Glutamatergic neuron (in vitro differentiated cells): ENCODE measurements at places on chromosomes 6 and 20. TPM values are rescaled to one million over a fixed set of nuclear protein-coding genes. Genes with fewer than 3 reads are reported as not detected.

The EEF1A2 gene
- total RNA-seq, result 55.3 TPM

GRCh38 chr6:124747349-124747748, 214.9 kb upstream of the RNF217 start:
- DNase-seq, result no peak

The SAMD3 gene
- total RNA-seq, result 1.6 TPM

GRCh38 chr20:5171064-5171789, 44.4 kb downstream of the CDS2 start:
- peak; percentile 40 for DNase-seq

DNA sequence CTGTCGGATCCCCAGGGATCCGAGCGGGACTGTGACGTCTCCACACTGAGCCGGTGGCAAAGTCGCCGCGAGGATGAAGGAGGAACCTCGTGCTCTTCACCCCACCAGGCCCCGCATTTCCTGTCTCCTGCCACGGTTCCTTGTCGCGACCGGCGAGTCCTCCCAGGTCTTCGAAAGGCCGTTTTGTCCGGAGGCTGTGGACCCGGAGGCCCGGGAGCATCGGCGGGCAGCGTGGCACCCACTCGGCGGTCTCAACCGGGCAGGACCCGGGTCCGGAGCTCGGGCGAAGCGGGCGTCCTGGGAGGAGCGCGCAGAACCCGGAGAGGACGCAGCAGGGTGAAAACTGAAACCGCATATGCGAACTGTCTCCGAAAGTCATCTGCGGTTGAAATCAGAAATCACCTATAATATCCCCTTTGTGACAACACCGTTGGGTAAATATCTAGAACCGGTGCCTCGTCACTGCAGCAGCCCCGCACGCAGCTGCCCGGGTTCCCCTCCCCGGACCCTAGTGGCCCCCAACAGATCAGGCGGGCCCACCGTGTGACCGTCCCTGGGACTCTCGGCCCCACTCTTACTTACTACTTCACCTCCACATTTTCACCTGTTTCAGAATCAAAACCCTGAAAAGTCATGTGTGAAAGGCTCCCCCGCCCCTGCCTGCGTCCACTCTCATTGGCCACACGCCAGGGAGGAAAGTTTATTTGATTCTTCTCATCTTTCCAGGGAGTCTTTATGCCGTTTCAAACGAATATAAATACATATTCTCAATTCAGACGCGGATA, 3.1 kb upstream of the ULBP2 start:
- DNase-seq, result no peak

DNA sequence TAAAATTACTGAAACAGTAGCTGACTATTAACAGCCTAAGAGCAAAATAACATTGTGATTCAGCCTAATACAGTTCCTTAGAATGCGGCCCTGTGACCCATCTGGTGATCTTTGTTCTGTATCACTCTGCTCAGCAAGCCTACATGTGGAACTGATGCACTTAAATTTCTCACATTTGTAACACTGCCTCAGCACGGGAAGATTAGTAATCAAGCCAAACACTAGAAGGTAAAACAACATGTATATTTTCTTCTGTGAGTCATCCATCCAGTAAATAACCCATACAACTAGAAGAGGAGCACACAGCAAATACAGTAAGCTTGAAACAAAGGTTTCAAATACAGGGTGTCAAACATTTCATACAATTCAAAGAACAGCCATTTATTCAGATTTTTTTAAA, 189.7 kb upstream of the NOX3 start:
- DNase-seq, result no peak

DNA sequence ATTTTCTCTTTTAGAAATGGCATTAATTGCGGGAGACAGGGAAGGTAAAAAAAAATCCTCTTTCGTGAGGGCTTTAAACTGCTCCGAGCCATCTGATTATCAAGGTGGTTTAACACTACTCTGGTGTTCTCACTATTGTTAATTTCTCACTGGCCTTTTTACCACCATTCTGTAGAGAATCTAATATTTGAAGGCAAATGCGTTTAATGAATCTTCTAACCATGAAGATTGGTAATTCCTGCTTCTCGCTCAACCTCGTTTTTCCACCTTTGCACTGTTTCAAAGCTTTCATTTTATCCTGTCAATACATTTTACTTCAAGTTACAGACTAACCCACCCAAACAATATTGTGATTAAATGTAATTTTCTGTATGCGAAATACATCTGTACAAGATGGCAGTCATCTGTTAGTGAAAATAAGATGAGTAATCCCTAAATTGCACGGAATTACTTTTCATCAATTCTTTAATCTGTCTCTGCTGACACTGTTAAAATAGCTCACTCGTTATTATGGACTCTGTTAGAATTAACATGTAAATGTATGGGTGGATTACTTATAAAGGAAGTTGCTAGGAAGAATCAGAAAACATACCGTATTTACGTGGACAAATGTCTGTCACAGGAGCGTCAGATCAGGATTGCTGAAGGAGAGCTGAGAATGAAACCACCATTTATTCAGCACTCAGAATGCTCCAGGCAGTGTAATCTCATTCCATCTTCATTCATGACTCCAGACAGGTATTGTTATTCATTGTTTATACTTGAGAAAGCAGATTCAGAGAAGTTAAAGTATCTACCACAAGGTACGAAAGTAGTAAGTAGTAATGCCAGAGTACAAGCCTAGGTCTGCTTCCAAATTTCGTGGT, 1.1 kb upstream of the LCA5 start:
- DNase-seq, result no peak

The GRM1 gene
- total RNA-seq, result 0.17 TPM

DNA sequence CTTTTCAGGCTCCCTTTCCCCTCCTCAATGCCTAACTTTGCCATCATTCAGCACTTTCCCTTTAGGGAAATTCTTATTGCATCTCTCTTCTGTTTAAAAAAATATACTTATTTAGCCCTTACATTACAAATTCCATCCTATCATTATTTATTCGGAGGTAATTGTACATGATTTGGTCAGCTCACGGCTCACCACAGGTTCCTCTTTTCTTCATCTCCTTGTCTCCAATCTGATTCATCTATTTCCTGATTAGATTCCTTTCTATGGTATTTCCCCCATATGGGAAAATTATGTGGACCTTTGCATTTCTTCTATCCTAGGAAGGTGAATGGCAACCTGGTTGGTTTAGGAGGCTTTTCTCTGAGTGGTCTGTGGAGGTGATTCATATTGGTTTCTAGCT, 12.9 kb upstream of the EMILIN3 start:
- no peak for DNase-seq

DNA sequence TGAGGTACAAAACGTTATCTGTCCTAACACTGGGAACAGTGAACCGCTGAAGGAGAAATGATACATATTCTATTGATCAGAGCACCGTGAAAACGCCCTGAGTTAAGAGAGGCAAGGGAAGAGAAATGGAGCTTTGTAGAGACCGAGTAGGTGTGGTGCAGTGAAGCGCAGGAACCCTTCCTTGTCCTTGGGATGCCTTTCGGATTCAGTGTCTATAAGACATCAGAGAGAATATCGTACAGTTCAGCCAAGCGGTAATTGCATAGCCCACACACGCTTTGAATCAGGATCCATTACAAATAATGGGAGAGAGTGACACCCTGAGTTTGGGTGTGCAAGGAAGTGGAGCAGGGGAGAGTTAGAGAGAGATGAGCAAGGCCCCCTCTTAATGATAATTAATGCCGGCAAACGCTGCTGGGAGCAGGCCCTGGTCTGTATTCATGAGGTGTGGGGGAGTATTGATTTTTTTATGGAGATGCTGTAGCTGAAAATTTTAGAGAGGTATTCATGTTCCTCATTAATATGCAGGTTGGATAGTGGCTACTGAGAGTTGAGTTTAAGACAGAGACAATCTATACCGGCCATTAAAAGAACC, 20.7 kb downstream of the NOX3 start:
- no peak for DNase-seq

DNA sequence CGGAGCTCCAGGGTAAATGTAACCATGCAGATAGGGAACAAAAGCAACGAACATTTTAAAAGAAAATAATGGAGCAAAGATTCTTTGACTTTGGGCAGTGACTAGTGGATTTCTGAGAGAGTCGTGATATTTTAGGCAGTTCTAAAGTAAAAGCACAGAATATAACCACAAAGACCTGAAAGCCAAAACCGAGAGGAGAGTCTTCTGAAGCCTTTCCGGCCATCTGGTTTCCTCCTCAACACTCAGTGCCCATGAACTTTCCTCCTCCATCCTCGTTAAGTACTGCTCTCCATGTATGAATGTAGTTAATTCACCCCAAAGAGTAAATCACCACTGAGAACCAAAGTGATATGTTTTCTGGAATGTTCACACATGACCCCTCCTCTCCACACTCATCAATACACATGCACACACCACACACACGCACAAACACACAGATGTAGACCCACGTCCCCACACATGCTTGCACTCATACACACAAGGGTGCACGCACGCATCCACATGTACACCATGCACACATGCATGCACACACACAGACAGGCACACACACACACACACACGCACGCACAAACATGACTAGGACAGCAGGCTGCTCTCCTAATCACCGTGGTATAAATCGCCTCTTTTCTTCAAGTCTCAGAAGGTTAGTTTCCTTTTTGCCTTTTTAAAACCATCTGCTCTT, 109.5 kb downstream of the MYLK4 start:
- DNase-seq, result no peak

GRCh38 chr6:90098001-90098531, 198.6 kb downstream of the BACH2 start:
- DNase-seq, result no peak

- no peak for DNase-seq
Measured at GRCh38 chr6:136604328-136604825, 54.2 kb upstream of the MAP7 start.

GRCh38 chr20:47181056-47181862, 175.2 kb downstream of the ZMYND8 start:
- DNase-seq, result no peak

GRCh38 chr6:132368916-132369481, 32.3 kb downstream of the MOXD1 start:
- no peak for DNase-seq
